ENCODE measurements at places on chromosomes 16 and 17. TPM values are rescaled to one million over a fixed set of nuclear protein-coding genes. Genes with fewer than 3 reads are reported as not detected.

UBE2G1 gene
- total RNA-seq = 87.0 TPM

MMP28 gene
- 25.3 TPM for total RNA-seq

C17orf100 gene
- 2.1 TPM for total RNA-seq

KRTAP4-8 gene
- not detected for total RNA-seq

OR1G1 gene
- not detected for total RNA-seq

CHST6 gene
- total RNA-seq = 2.5 TPM

SCRN2 gene
- total RNA-seq = 22.8 TPM

SCGB1C2 gene
- total RNA-seq = not detected

HSPB9 gene
- total RNA-seq = 0.27 TPM

CACNG4 gene
- 0.16 TPM for total RNA-seq

UMOD gene
- not detected for total RNA-seq

SIRT7 gene
- total RNA-seq = 11.4 TPM

OTOP3 gene
- not detected for total RNA-seq

FBXO39 gene
- total RNA-seq = not detected

CA4 gene
- not detected for total RNA-seq

ENPP7 gene
- not detected for total RNA-seq

PNPO gene
- total RNA-seq = 15.2 TPM

NLRC3 gene
- under 0.01 TPM for total RNA-seq

CMTM2 gene
- not detected for total RNA-seq

PRSS27 gene
- total RNA-seq = 5.0 TPM

LPO gene
- not detected for total RNA-seq

GPR179 gene
- under 0.01 TPM for total RNA-seq

Measured in sigmoid colon (tissue), 7 donors.